Posterior vena cava (tissue), 2 donors: ENCODE measurements at places on chromosomes 2 and 18.

- no peak for DNase-seq
These were observed 44.3 kb downstream of the MOB4 start for GRCh38 chr2:197560146-197560665.

GRCh38 chr2:228180181-228181097, 1.0 kb downstream of the SPHKAP start:
- DNase-seq = no peak

DNA sequence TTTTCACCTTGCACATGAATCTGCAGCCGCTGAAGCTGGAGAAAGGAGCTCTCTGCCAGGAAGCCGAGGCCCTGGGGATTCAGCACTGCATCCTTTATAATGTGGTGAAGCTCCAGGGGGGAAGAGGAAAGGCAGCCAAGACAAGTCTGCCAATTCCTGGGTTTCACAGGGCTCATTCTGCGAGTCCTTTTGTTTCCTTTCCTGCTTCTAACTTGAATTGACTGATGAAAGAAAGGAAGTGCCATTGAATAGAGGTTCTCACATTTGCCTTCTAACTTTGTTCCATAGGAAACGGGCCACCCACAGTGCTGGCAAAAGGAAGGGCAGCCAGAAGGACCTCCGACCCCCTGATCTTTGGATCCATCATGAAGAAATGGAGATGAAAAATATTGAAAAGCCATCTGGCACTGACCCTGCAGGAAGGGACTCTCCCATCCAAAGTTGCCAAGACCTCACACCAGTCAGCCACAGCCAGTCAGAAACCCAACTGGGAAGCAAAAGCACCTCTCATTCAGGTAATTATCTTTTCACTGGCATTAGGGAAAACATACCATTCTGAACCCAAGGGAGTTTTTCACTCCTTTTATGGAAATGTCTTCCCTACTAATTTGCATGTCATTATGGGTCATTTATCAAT, 765.4 kb downstream of the MBD2 start:
- DNase-seq = no peak

- no peak for DNase-seq
These were observed 1167.9 kb downstream of the DSC3 start for GRCh38 chr18:29874519-29875098.

- peak; percentile 79 for DNase-seq
These were observed 39.0 kb upstream of the MAL start for GRCh38 chr2:94986392-94986963.

GRCh38 chr2:85212841-85213240, 79.6 kb downstream of the TCF7L1 start:
- DNase-seq = no peak

DNA sequence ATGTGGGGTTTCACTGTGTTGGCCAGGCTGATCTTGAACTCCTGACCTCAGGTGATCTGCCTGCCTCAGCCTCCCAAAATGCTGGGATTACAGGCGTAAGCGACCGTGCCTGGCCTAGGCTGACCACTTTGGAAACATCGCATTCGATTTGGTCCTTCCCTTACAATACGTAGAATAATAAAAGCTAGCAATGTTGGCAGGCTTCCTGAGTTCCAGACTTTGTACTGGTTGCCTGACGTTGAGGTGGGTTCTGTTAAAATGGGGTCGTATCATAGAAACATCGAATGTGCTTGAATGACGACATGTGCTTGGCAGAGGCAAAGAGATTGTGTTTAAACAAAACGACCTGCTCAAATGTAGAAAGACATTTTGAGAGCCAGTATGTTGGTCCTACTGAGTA, 56.1 kb downstream of the LTBP1 start:
- DNase-seq = no peak

DNA sequence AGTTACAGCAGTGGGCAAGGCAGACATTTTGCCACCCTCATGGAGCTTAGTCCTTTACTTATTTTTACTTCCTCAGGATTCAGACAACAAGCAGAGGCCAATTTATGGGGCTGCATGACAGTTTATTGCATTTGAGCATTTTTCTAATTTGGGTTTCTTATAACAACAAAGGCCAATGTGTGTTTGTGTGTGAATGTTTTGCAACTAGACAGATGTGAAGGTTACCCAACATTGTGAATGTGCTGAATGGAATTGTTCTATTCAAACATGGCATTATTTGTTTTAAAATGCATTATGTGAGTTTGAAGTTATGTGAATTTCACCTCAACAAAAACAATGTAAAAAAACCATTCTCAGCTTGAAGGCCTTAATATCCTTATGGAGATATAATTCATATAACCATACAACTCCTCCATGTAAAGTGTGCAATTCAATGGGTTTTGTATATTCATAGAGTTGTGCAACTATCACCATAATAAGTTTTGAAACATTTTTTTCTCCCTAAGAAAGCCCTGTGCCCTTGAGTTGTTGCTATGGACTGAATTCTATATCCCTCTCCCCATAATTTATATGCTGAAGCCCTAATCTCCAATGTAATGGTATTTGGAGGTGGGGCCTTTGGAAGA, 57.3 kb downstream of the CCDC195 start:
- DNase-seq = no peak

DNA sequence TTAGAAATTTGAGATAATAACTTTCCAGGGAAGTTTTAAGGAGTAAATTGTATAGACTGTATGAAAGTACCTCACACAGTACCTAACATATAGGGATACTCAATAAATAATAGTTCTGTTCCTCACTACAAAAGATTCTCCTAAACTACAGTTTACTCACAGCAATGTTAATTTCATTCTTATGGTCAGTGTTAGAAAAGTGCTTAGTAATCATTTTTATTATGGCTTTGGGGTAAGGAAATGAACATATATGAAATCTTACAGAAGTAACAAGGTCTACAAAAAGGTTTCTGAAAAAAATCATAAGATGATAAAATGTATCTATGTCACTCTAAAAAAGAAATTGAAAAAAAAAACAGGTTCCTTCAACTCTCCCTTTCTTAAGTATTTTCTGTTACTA, 67.2 kb downstream of the IKZF2 start:
- DNase-seq = no peak

DNA sequence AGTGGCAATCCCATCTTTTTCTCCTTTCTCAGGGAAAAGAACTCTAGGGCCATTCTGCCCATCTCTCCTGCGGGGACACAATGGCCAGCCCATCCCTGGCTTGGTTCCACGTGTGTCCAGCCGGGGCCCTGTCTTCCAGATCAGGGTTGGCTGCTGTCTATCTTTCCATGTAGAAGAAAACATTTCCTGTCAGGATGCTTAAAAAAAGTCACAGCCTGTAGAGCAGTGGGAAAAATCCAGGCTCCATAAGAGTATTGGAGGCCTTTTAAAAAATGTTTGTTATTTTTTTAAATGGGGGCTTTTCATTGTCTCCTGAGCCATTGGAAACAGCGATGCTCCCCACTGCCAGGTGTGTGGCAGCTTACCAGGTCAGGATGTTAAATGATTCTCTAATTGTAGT, 105.6 kb downstream of the TGFA start:
- no peak for DNase-seq

GRCh38 chr18:44851856-44852621, 171.4 kb downstream of the SETBP1 start:
- DNase-seq = no peak

DNA sequence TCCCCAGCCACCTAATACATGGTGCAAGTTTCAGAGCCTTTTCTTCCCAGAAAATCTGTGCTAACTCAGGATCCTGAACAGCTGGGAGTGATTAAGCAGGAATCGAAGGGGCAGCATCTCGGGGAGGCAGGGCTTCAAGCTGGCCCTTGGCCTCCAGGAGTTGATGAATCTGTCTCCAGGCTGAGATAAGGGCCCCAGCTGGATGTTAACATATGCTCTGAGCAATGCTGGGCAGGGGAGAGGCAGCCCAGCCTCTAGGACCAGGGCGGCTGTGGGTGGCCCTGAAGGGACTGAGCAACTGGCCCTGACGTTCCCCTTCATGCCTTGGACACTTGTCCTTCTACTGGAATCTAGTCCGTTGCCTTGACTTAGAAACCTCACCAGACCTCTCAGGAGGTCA, 84.1 kb upstream of the EPC2 start:
- DNase-seq = no peak

DNA sequence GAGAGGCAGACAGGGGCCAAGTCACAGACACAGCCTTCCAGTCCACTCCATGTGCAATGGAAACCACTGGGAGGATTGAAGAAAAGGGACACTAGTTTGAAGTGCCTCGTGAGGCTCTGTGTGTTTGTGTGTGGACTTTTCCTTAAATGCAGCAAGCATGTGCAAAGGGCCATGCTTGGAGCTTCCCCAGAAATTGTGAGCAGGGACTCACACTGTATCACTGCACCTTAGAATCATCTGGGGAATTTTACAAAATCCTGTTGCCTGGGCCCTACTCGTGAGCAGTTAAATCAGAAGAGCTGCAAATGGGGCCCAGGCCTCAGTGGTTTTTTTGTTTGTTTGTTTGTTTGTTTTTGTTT, 137.8 kb downstream of the TRIM43 start:
- DNase-seq = no peak

- DNase-seq = no peak
These were observed 29.4 kb upstream of the ARL5A start for GRCh38 chr2:151857650-151858049.

DNA sequence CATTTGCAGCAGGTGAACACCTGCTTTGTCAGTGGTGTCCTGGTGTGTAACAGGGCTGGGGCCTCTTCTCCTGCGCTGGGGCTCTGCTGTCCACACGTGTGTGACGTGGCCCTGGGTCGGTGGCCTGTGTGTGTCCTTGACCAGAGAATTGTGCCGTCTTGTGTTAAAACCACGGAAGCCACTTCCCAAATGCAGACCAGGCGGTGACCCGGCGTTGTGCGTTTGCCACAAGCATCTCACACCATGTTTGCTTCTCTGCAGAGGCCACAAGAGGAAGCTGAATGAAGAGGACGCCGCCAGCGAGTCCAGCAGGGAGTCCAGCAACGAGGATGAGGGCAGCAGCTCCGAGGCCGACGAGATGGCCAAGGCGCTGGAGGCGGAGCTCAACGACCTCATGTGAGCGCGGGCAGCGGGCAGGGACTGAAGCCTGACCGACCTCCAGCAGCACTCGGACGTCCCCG, 44.3 kb upstream of the KCNG2 start:
- DNase-seq = peak; percentile 70

- DNase-seq = no peak
These were observed 60.0 kb downstream of the ZEB2 start for GRCh38 chr2:144459937-144460336.

DNA sequence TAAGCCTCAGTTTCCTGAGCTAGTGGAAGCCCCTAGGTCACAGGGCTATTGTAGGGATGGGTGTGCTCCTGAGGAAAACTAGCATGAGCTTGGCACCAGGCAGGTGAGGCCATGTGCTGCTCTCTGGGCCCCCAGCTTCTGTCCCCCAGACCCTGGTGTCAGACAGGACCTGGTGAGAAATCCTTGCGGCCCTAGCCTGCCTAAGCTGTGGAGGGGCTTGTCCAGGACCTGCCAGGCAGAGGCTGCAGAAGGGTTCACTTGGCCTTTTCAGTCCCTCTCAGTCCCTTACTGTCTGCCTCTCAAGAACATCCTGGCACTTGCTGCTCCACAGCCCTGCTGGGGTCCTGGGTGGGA, 58.4 kb downstream of the ZFP36L2 start:
- DNase-seq = no peak

DNA sequence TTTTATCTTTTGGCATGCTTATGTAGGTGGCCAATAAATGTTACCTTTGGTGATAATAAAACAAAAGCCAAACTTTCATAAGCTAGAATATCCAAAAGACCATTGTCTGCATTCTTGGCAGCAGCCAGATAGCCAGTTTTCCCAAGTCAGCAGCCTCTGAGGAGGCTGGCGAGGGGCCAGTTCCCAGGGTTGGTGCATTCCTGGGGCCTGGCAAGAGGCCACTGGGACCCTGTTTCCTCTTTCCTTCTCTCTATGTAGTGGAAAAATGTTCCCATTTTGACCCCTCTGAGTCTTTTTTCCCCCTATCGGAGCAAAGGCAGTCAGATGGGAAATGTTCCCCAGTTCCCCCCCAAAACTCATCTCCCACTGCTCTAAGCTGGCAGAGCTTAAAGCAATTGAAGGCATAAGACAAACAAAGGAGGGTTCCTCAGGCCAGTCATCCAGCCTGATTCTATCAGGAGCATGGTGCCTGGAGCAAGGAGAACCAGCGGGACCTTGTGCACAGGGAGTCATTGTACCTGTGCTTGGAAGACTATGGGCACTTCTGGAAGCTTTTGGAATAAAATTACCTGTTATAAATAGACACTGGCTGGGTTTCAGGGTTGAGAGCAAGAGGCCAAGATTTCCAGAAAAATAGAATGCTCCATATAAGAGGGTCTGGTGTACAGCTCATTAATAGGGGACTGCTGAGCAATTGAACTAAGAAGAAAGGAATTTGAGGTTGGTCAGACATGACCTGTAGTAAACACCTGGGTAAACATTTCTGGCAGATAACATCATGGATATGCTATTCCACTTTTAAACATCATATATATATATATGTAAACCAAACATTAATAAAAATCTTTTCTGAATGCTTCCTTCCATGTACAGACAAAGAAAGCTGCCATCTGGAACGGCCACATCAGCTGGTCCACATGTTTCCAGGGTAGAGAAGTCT, 63.4 kb downstream of the NCKAP5 start:
- no peak for DNase-seq

GRCh38 chr2:197883354-197884032, 79.1 kb downstream of the PLCL1 start:
- DNase-seq = no peak

GRCh38 chr2:199602896-199603717, 145.4 kb upstream of the SATB2 start:
- DNase-seq = no peak

GRCh38 chr2:175414882-175415487, 233.5 kb upstream of the ATP5MC3 start:
- no peak for DNase-seq

DNA sequence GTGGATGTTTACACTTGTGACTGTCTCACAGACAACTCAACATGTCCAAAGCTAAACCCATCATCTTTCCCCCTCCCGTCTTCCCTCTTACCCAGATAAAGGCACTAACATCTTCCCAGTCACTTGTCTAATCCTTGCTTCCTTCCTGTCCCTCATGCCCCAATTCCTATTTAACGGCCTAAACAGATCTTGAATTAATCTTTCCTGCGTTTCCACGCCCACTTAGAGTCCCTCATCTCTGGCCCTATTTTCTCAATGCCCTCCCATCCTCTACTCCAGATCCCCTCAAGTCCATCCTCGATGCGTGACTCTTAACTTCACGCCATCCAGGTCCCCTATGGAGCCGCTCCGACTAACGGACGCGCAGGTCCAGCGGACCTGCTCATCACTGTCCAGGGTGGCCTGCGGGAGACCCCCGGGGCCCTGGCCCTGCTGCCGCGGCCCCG, 682 bp upstream of the SCLY start:
- no peak for DNase-seq

DNA sequence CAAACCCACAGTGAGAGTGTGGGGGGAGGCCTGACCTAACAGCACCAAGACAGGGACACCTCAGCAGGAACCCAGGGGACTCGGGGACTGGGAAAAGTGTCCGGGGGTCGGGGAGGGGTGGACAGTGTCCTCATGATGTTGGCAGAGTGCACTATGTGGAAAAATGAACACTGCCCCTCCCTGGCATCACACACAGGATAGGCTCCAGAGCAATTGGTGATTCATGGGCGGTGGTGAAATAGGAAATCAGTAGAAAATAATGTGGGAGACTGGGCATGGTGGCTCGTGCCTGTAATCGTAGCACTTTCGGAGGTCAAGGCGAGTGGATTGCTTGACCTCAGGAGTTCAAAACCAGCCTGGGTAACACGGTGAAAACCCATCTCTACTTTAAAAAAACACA, 3.6 kb upstream of the ANO7 start:
- peak; percentile 37 for DNase-seq

- DNase-seq = no peak
These were observed 392.8 kb downstream of the TNS1 start for GRCh38 chr2:217609952-217610351.

- peak; percentile 31 for DNase-seq
These were observed 14.4 kb downstream of the COPS9 start for GRCh38 chr2:240121675-240122074.
